GM23248 (cell line): ENCODE measurements at places on chromosomes 2 and 18. TPM values are rescaled to one million over a fixed set of nuclear protein-coding genes. Genes with fewer than 3 reads are reported as not detected.
A peak's percentile ranks its signal among the peaks of the same experiment; 100 is the strongest.

The GPBAR1 gene
- 0.14 TPM in 1 of 2 replicates, not detected in the other for polyA plus RNA-seq

The AOX1 gene
- polyA plus RNA-seq, result 18.9 and 20.5 TPM in 2 replicates

The MATN3 gene
- polyA plus RNA-seq, result 1.7 and 2.0 TPM in 2 replicates

DNA sequence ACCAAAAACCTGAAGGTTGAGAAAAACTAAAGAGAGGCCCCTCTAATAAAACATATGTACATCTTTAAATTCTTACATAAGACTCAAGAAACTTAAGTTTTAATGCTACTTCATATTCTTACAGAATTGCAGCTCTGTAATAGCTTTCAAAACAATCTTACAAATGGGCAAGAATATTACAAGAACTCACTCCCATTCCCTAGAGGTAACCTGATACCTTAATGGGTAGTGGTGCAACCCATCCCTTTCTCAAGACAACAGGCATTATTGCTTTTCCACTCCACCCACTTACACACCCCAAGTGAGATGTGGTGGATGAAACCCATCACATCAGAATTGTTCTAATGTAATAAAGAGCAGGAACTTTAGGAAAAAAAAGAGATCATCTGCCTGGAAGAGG, 103.7 kb downstream of the RBMS1 start:
- peak; percentile 74 for DNase-seq

GRCh38 chr2:83941886-83942285, 517.2 kb downstream of the SUCLG1 start:
- no peak for DNase-seq

GRCh38 chr2:17104454-17104853, 413.8 kb downstream of the RAD51AP2 start:
- peak; percentile 55 for DNase-seq

DNA sequence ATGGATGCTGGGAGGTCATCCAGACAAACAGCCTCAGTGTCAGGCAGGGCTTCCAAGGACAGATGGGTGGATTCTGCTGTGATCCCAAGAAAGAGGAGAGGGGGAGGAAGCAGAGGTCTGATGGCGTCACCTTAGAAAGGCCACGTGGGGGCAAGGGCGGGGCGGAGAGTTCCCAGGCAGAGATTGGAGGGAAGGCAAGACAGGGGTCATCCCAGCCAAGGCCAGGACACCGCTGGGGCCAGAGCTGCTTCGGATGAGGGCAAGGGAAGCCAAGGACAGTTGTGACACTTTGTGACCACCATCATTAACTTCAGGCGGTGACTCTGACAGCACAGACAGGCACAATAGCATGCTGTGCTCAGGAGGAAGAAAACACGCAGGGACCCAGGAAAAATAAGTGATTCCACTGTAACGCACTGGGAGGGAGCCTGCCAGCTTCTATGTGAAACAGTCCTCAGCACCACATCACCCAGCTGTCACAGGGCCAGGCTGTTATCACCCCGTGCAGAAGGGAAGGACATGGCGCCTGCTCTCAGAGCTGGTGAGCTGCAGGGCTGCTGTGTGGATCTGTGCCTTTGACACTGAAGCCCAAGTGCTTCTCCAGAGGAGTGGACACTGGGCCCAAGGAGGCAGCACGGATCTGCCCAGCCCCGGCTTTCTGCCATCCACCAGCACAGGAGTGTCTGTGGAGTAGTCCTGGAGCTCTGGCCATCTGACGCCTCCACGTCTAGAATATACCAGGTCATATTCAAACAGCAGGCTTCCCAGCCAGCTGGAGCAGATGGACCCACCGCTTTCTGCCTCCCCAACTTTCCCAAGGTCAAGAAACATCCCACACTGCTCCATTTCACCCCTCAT, 204.1 kb downstream of the NDUFA10 start:
- no peak for DNase-seq

DNA sequence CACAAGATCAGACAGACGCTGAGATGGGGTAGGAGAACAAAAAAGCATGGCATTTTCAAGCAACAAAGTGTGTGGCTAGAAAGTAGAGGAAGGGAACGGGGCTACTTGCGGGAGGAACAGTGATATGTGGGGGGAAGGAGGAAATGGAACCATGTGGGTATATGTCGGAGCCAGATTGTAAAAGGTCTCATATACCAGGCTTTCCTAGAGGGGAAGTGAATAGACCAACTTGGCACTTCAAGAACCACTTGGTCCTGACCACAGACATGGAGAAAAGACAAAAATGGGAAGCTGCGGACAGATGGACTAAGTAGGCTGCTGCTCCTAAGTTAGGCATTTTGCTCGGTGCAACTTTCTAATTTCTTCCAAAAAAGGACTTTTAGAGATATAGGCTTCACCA, 196.0 kb downstream of the DCC start:
- no peak for DNase-seq

DNA sequence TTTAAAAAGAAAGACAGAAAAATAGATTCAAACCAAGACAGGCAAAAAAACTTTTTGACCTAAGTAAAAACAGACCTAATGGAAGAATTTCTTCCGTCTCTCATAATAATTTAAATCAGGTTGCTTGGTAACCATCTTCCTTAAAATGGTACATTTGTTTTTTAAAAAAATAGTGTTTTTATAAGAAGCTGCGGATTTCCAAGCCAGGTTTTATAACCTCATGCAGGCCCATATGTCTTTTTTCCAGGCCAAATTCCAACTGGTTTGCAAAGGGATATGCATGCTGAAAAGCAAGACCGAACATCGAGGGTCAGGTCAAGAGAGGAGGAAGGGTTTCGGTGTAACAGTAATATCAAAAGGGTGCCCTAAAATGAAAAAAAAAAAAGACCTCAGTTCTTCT, 172.9 kb downstream of the MAIP1 start:
- DNase-seq, result no peak

GRCh38 chr2:191728750-191729624, 51.1 kb downstream of the NABP1 start:
- peak; percentile 38 for DNase-seq

GRCh38 chr2:111205774-111206173, 85.1 kb downstream of the BCL2L11 start:
- no peak for DNase-seq

DNA sequence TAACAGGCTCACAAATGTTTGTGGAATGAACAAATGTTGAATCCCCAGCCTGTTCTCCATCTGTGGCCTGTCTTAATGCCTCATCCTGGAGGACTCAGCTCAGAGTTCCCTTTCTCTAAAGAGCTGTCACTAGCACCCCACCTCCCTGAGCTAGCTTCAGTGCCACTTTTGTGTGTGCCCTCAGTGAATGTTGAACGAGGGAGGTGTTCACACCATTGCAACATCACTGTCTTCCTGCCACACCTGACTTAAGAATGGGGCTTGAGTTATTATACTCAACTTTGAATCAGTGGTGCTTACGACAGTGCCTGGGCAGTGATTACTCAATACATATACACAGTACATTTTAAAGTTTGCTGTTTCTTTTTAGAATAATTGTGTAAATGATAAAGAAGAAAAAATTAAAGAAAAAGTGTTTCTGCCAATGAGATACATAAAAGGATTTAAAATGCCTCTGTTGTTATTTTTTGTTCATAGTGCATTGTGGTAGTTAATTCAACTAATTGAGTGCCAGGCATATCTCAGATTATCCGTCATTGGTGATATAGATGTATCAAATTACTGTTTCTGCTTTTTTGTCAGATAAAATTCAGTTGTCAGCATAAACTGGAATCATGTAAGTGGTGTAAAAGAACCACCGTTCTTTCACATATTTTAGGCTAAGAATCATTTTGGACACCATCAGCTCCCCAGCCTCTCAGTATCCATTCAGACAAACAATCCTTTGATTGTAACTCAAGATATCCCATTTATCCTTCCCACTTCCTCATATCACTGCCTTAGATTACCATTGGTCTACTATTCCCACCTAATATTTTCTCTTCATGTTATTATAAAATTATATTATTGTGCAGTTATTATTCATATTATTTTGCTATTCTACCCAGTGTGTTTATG, 304.7 kb downstream of the PTPRM start:
- DNase-seq, result peak; percentile 9

DNA sequence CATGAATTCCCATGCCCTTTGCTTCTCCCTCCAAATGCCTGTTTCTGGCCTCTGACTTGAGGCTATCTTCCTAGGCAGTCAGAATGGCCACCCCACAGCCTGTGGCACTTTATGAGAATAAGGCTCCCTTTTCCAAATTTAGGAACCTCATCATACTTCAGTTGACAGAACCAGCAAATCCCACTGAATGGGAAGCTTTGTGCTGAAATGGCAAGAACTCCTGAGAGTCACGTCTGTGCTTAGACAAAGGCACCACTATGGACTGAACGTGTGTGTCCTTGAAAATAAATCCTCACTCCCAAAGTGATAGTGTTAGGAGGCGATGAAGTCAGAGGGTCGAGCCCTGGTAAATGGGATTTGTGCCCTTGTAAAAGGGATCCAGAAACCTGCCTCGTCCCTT, 559.9 kb upstream of the SOX11 start:
- no peak for DNase-seq

- DNase-seq, result no peak
Measured at GRCh38 chr2:195695002-195695631, 38.1 kb downstream of the SLC39A10 start.

- peak; percentile 68 for DNase-seq
Measured at GRCh38 chr2:158841850-158842249, 46.7 kb downstream of the DAPL1 start.

GRCh38 chr2:153222231-153223165, 256.1 kb downstream of the RPRM start:
- no peak for DNase-seq

DNA sequence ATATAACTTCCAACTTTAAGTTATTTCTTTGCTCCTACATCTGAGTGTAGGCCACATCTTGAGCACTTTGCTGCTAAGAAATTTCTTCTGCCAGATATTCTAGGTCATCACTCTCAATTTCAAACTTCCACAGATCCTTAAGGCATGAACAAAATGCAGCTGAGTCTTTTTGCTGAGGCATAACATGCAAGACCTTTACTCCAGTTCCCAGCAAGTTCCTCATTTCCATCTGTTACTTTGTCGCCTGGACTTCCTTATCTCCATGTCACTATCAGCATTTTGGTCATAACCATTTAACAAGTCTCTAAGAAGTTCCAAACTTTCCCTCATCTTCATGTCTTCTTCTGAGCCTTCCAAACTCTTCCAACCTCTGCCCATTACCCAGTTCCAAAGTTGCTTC, 1077.3 kb upstream of the TMEFF2 start:
- no peak for DNase-seq

DNA sequence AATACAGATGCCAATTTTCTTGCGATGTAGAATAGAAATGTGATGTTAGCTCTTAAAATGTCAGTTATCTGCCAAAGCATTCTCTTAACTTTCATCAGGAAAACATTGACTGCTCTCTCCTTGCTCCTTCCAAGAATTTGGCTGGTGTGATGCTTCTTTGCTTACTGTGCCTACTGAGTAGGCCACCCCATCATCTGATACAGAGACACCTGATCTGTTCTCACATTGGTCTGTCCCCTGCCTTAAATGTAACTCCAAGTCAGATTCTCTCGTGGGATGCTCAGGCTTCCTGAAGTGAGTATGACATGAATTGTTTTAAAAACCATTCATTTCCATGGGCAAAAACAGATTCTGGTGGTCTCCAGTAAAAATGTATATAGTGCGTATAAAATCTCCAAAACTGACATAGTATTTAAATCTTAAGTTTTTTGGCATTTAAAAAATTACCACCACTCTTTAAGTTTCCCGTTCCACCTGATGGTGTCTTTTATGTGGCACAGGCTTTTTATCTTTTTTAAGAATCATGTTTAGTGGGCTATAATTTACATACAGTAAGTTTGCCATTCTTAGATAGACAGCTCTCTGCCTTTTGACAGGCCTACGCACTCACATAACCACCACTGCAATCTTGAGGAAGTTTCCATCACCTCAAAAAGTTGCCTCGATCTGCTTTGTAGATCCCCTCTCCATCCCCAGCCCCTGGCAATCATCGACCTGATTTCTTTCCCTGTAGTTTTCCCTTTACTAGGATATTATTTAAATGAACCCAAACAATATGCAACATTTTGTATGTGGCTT, 36.6 kb downstream of the UBE2F start:
- DNase-seq, result no peak

DNA sequence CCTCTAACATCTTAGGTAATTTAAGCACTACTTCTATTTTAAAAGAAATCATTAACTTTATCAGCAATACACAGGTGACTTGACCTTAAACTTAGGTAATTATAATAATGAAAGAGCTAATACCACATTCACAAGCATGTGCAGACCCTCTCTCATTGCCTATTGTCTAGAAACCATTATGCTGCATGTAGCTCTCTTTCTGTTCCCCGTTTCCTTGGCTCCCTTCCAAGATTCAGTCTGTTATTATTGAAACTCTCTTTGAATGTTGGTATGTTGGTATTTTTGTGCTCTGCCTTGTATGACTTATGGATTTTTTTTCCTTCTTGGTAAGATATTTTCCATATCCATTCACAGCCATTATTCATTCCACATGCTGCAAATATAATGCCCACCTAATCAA, 201.2 kb downstream of the CDCA7 start:
- DNase-seq, result no peak

- no peak for DNase-seq
Measured at GRCh38 chr2:220614064-220614463, 958.0 kb downstream of the EPHA4 start.

- no peak for DNase-seq
Measured at GRCh38 chr2:157433394-157433793, 10.5 kb downstream of the CYTIP start.

GRCh38 chr2:47259829-47260228, 104.7 kb upstream of the STPG4 start:
- DNase-seq, result no peak

DNA sequence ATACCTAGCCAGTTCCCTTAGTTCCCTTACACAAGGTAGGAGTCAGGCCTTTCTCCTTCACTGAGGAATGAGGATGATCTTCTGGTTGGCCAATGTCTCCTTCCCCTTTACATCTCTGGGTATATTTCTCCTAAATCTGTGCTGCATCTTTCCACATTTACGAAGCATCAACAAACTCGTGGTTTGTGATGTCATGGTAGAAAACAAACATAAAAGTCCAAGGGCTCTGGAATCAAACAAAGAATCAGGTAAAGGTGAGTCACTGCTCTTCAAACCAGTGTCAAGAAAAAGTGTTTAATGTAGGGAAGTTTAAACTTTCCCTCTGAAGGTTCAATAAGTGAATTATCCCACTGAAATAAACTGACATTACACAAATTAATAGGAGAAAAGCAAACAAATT, 122.9 kb downstream of the METTL8 start:
- no peak for DNase-seq

GRCh38 chr2:84719434-84719833, 161.4 kb downstream of the TRABD2A start:
- no peak for DNase-seq

GRCh38 chr2:191831410-191831994, 15.4 kb downstream of the CAVIN2 start:
- no peak for DNase-seq

GRCh38 chr18:28204154-28204553, 27.2 kb upstream of the CDH2 start:
- peak; percentile 87 for DNase-seq

- no peak for DNase-seq
Measured at GRCh38 chr2:71891155-71891554, 256.5 kb downstream of the CYP26B1 start.

DNA sequence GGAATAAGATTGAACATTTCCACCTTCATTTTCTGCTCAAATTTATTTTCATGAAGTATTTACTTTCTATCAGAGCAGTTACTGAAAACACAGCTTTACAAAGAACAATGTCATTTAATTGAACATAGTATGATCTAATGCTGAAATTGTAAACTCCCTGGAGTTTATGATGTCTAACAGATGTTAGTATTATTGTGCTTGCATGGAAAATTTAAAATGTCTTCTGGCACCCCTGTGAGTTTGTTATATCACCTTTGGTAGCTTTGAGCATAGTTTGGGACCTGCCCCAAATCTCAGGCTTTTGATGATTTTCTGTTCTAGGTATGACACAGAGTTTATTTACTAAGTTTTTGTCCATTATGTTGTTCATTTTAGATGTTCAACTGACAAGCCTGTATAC, 28.1 kb downstream of the FAM171B start:
- no peak for DNase-seq
